ENCODE measurements at places on chromosomes 2 and 18.

DNA sequence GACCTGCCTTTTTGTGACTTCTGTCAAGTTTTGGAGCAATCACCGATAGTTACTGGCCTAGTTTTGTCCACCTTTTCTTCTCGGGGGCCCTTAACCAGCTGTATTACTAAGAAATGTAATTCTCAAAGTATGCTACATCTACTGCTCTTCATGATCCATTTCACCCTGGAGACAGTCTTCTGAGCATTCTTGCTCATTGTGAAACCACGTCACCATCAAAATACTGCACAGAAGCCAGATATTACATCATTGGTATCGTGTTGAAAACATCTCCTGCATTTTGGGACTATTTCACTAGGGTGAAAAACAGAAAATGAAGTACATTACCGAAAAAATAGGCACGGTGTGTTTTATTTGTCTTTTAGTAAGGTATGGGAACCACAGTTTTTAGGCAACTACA, 11.7 kb downstream of the LYPD6B start:
- no peak for DNase-seq

DNA sequence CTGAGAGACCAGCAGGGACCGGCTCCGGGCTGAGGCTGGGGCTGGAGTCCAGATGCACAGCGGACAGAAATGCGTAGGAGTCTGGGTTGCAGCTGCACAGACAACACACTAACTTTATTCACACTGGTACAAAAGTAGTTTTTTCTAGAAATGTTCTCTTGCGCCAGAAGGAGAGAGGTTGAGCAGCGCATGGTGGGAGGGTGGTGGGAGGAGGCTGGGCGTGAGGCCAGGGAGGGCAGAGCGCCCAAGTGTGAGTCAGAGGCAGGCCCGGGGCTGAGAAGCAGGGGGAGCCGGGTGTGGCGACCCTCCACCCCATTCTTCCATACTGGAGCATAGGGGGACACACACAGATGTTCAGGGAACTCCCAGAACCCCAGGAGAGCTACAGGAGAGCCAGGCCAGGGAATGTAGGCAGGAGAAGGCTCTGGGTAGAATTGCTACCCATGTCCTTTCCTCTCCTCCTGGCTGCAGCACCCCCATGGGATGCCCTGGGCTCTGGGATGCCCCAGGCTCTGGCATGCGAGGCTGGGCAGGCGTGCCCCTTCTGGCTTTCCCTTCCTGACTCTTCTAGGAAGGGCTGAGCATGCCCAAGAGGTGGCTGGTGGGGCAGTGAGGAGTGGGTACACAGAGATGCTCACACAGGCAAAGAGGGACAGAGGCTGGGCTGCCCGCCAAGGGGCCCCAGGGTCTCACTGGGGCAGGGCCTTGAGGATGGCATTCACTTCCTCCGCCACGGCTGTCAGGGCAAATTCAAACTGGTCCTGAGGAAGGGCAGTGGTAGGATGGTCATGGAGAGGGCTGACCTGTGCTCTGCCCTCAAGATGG, 10.6 kb downstream of the DNAJB2 start:
- DNase-seq: no peak

DNA sequence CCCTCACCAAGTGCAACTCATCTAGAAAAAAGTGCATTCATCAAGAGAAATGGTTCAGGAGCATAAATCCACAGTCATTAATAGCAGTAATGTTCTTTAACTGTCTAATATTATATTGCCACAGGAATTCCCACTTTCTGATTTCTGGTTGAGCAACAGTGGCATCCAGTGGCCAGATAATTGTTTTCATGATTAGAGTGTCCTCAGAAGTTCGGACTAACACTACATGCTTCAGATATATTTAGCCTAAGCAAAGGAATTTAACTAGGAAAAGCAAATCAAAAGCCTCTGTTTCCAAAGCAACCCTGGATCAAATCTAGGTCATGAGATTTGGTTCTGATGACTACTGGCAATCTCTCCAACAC, 9.8 kb upstream of the ERBB4 start:
- DNase-seq: no peak

DNA sequence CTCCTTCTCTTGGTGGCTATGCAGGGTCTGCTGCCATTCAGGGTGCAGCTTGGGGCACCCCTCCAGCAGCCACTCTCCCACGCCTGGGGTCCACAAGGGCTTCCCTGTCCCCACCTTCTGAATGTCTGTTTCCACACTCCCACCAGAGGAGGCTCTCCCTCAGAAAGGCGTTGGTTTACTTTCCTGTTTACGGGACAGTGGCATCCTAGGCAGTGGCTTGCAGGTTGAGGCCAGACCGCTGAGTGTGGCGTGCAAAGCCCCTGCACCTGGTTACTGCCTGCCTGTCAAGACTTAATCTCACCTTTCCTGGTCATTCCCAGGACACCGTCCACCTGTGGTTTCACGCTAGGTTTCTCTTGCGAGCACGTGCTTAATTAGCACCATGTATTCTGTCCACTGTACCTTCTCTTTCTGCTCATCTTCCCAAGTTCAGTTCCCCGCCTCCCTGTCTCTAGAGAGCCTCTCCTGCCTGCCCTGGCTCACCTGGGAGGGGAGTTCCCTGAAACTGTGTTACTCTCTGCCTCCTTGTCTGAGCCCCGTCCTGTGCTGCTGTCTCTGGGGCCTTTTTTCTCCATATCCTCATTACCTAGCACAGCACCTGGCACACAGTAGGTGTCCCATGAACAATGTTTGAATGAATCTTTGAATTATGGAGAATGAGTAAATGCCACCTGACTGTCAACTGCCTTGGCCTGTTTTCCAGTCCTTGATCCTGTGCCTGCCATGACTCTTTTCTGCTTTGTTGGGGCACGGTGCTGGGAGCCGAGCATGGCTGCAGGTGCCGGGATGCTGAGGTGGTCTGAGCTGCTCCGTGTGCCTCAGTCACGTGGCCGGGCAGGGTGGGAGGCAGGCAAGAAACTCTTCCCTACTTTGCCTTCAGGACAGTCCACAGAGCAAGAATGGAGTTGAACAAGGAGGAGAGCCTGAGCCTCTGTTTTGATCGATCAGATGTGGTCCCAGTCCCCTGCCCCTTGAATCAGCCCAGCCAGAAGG, 56.4 kb downstream of the ARHGEF4 start:
- no peak for DNase-seq

- no peak for DNase-seq
Measured at GRCh38 chr2:36967236-36967876, 1.0 kb upstream of the STRN start.

GRCh38 chr2:36287363-36288275, 68.0 kb upstream of the CRIM1 start:
- DNase-seq: no peak

Data from keratinocyte (primary cell).